ENCODE measurements at places on chromosomes 12 and 14.

GRCh38 chr14:20798318-20798717 is 4.3 kb downstream of the RNASE1 start:
- no peak for DNase-seq

DNA sequence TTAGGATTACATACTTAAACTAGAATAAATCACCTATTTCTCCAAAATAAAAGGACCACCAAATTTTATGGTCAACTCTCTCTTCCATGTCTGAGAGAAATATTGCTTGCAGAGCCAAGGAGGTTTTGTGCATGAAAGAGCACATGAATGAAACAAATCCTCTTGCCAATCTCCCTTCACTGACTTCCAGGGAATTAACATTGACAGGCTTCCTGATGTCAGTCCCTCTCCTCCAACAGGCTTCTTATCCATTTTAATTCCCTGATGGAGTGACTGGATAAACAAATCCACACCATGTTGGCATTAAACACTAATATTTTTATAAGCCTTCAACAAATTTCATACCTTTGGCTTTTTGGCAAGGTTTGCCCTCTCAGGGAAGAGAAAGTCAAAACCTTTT is 45.3 kb upstream of the CNTN1 start:
- no peak for DNase-seq

- no peak for DNase-seq
These were observed 4.3 kb downstream of the GRIP1 start for GRCh38 chr12:66674495-66675122.

DNA sequence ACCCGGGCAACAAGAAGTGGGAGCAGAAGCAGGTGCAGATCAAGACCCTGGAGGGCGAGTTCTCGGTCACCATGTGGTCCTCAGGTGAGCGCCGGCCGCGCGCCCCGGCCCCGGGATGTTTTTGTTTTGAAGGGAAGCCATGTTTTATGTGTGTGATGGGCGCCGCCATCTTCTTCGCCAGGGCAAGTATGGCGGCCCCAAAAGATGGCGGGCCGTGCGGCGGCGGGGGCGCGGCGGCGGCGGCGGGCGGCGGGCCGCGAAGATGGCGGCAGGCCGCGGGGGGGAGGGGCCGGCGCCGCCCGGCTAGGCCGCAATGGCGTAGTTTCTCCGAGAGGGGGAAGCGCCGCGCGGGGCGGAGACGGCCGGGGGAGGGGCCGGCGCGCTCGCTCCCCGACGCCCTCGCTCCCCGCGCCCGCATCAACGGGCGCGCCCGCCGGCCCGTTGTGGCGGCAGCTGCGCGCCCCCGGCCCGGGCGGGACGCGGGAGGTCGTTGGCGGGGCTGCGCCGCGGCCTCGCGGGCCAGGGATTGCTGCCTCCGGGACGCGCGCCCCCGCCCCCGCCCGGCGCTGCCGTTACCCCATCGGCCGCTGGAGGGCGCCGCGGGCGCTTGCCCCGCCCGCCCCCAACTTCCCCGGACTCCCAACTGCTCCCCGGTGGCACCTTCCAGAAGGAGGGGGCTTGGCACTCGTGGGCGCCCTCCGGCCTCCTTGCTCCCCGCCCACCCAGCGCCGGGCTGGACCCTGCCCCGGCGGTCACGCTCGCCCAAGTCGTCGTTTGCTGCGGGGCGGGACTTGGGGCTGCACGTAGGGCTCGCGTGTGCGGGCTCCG is 1.1 kb downstream of the YY1 start:
- peak; percentile 91 for DNase-seq

DNA sequence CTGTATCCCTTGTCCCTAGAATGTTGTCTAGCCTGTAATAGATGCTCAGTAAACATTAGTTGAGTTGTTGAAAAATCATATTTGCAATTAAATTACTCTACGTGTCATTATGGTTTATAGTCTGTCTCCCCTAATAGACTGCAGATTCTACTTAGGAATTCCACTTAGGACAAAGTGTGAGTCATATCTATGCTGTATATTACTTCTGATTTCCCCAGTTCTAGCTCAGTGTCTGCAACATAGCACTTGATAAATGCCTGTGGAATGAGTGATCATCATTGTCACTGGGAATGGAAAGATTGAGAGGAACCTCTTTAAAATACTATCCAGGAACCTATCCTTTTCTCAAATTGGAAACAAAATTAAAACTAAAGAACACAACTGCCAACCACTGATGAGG is 99.3 kb downstream of the TBX5 start:
- DNase-seq = no peak

GRCh38 chr12:39199351-39199750 is 243.6 kb downstream of the KIF21A start:
- no peak for DNase-seq

- DNase-seq = no peak
These were observed 45.6 kb downstream of the ABCC9 start for GRCh38 chr12:21895651-21896050.

DNA sequence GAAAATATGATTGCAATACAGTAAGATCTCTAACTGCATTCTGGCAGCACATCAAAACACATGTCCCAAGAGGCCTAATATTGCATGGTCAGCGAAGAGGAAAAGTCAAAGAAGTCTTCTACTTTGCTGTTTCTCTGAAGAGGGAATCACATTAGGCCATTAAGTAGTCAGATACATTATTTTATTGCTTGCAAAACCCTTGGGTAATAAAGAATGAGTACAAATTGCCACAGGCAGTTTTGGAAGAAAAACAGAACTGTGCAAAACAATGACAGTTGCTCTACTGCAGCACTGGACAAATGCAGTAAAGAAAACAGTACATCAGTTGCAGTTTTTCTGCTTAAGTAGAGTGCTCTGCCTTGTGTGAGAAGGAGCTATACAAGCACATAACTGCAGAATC is 211.9 kb downstream of the MED13L start:
- DNase-seq = no peak

DNA sequence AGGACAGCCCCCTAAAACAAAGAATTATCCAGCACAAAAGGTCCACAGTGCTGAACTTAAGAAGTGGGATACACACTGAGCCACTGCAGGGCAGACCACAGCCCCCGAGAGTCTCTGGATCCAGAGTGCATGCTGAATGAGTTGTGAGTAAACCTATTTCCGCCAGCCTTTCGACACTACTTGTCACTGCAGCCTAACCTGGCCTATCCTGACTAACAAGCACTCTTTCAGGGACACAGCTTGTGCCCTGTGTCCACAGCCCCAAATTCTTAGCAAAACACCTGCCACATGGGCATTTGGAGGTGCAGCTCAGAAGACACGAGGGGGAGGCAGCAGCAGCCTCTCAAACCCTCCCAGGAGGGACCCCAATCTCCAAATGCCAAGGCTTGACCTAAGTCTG is 31.3 kb downstream of the ITPK1 start:
- no peak for DNase-seq
